ENCODE measurements at places on chromosomes 13 and 19.

GRCh38 chr19:34998777-34999497, 1.2 kb upstream of the GRAMD1A start:
- no peak for DNase-seq

- DNase-seq = no peak
Observed at GRCh38 chr19:29662604-29663404, 2.5 kb upstream of the PLEKHF1 start.

DNA sequence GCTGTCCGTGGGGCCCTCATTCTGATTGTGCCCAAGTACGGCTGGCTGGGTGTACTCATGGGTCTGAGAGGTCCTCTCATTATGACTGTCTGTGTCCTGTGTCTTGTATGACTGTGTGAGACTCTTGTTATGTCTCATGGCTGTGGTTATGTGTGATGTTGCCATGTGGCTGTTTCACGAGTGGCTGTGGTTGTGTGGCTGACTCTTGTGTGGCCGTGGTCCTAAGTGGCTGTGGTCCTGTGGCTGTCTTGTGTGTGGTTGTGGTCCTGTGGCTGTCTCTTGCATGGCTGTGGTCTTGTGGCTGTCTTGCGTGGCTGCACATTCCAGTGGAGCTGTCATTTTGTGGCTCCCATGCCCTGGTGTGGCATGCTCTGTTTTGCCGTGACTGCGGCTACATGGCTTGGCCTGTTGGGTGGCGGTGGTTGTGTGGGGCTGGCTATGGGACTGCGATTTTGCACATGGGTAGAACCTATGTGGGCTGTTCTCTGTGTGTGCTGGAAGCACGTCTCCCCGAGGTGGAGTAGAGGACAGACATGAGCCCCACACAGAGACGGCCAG, 2.5 kb downstream of the LYL1 start:
- DNase-seq = peak; percentile 76

DNA sequence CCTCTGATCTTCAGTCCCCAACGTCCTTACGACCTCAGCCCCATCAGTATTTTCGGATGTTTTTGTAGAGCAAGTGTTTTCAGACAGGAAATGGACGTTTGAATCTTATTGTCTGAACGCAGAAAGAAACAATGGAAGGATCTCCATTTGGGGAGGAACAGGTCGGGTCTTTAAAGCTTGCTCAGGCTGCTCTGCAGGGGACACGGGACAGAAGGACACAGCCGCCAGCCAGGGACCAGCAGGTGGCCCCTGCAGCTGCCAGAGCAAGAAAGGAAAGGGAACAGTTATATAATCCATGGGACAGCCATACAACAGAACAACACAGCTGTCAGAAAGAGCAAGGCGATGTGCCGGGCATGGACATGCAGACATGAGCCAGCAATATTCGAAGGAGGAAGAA, 18.5 kb upstream of the IGLON5 start:
- no peak for DNase-seq

DNA sequence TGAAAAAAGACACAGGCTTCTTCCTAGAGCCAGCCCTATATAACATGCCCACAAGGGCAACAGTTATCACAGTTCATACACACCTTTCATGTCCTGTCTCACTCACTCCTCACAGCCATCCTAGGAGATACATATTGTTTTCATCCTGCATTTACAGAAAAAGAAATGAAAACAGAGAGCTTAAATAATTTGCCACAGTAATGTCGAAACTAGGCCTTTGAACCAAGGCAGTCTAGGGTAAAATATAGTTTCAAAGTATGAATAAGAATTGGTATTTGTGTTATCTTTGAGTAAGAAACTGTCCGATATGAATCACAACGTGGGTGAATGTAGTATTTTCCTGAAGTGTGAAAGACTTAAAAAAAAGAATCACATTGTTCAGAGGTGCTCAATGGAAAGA, 26.8 kb downstream of the CLDN10 start:
- no peak for DNase-seq

DNA sequence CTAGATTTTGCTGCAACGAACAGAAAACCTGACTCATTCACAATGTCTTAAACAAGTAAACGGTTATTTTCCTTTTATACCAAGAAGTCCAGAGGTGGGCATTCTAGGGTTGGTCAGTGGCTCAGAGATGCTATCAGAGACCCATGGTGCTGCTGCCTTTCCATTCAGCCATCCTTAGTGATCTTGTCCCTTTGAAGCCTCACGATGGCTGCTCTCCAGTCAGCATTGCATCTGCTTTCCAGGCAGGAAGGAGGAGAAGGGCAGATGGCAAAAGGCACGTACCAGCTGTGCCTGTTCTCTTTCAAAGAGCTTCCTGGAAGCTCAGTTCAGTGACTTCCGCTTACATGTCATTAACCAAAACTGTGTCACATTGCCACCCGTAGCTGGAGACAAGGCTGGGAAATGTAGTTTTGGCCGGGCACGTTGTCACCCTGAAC, 30.1 kb downstream of the WDFY2 start:
- peak; percentile 69 for DNase-seq

DNA sequence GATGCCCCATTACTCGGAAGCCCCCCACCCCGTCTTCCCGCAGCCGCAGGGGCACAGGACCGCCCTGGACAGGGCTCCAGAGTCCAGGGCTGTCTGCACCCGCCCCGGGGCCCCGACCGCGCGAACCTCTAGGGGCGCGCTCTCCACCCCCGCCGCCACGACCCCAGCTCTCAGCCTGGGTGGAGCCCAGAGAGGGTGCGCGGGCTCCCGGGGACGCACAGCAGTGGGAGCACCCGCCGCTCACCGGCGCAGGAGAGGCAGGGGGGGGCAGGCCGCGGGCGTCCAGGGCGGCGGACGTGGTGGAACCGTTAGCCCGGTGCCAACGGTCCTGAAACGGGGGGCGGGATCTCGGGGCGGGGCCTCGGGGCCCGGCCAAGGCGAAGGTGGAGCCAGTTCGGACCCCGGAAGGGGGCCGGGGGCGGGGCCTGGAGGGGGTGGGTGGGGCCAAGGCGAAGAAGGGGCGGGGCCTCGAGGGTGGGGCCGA, at the start of gene ATP8B3:
Gene ATP8B3 (minus strand): TSS at position 335 of the 484 bp plus-strand sequence. CDS start 540 bp downstream, outside the sequence.
- DNase-seq = no peak
